ENCODE measurements at places on chromosomes 7 and 10.
A peak's percentile ranks its signal among the peaks of the same experiment; 100 is the strongest.

GRCh38 chr7:37508118-37508517 is 59.5 kb upstream of the ELMO1 start:
- DNase-seq, result no peak

- DNase-seq, result no peak
These were observed 42.4 kb upstream of the FGL2 start for GRCh38 chr7:77242068-77242467.

- DNase-seq, result no peak
These were observed 175.3 kb upstream of the SEMA3E start for GRCh38 chr7:83824214-83824613.

DNA sequence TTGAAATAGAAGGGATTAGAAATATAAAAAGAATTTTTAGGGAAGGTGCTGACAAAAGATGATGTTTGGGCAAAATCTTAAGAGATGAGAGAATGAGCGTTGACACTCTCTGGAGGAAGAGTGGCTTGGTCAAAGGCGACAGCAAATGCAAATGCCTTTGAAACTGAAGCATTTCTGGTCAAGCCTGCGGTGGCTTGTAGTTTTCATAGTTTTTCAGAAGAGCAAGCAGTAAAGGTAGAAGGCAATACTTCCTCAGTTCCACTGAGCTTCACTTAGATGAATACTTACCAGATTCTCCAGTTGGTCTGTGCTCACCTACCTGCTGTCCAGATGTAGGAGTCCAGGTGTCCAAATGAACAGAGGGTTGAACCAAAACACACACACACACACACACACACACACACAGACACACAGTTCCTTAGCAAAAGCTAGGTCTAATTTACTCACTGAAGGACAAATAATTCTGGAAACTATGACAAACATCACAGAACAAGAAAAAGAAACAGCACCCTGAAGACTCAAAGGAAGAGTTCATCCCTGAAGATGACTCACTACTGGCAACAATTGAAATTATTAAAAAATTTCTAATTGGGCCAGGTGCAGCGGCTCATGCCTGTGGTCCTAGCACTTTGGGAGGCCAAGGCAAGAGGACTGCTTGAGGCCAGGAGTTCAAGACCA is 12.1 kb upstream of the STK17A start:
- no peak for DNase-seq

DNA sequence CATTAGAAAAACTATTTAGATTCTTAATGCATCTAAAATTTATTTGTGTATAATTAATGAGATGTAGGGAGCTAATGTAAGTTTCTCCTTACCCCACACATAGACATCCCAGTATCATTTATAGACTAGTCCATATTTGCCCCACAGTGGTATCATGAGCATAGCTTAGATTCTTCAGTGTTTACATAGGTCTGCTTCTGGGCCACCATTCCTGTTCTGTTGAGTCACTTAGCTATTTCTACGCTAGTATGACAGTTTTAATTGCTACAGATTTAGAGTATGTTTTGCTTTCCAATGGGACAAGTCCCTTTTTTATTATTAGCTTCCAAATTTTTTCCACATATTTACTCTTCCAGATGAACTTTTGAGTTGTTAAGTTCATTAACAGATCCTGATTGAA is 69.4 kb downstream of the MCMBP start:
- no peak for DNase-seq

DNA sequence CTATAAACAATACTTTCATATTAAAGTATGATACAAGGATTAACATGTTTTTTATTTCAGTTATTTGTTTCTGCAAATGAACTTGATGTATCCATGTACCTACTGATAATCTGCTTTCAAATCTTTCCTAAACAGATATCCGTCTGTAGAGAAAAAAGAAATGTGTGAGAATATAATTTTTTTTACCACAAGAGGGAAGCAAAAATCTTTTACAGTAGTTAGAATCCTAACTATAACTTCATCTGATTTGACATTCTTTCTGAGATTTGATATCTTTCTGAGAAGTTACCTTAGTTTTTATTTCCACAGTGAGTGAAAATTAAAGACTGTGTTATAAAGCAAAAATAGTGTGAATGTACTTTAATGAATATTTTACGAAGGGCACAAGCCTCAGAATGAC is 203.9 kb upstream of the PCLO start:
- no peak for DNase-seq

- DNase-seq, result no peak
These were observed 37.5 kb downstream of the TAS2R41 start for GRCh38 chr7:143514995-143515735.

GRCh38 chr7:111470998-111471397 is 91.3 kb downstream of the IMMP2L start:
- no peak for DNase-seq

- DNase-seq, result no peak
These were observed 209.1 kb downstream of the BICC1 start for GRCh38 chr10:58721601-58722281.

DNA sequence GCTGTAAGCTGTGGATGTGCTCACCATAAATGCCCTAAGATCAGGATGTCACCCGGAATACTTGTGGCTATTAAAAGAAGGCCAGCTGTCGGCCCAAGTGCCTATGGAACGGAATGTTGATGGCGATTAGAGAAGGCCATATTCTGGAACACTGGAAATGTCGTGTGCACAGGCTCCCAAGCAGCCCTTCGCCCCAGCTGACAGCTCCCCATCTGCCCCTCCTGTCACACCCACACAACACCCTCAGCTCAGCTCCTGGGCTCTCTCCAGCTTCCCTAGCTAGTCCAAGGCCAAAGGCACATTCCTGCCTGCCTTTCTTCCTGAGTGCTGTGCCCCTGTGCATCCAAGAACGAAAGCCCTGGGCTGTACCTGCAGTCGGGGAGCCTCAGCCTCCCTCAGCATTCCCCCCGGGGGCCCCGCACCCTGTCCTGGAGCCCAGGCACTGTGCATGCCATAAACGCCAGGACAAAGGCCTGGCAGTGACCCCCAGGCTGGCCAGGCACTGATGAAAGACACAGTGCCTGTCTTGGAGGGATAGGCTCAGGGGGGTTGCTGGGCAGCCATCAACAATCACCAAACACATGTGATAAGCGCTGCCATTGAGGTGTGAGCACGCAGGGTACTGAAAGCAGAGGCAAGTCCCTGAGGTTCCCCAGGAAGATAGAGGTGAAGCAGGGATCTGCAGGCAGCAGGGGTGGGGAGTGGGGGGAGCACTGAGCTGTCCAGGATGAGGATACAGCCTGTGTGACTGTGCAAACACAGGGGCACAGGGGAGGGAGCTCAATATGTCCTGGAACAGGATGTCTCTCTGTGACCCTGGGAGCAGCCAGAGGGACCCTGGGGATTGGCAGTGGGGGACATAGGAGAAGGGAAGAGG is 3.7 kb upstream of the LDB3 start:
- no peak for DNase-seq

- no peak for DNase-seq
These were observed 66.1 kb downstream of the AGK start for GRCh38 chr7:141617280-141617679.

- DNase-seq, result no peak
These were observed 48.2 kb downstream of the GSDME start for GRCh38 chr7:24709051-24709450.

DNA sequence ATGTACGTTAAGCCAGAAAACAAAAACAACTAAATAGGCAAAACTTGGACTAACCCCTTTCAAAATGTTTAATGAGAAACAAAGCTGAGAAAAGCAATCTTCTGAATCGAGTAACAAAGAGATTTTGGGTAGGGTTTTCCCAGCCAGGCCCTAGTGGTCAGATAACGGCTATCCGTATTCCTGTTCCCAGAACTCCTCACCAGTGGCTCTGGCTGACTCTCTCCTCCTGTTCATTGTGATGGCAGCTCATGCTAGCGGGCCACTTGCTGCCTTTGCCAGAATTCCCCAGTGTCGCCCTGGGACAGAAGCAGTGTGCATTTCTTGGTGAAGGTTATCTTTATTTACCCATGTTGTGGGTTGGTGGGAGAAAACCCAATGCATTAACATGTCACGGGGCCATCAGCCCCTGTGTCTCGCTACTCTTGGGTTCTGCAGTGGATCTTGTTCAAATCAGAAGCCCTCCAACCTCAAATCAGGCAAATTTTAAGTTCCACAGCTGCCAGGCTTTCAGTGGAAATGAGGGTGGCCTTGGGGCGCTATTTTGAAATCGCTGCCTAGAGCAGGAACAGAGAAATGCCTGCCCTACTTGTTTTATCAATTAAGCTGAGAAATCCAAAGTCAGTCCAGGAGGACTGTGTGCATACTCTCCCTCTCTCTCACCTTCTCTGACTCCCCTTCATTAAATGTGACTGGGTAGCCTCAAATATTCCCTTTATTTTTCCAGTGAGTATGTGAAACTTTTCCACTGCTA is 164.5 kb upstream of the NPVF start:
- peak; percentile 10 for DNase-seq

GRCh38 chr7:1355568-1356340 is 103.5 kb downstream of the MICALL2 start:
- DNase-seq, result peak; percentile 8

DNA sequence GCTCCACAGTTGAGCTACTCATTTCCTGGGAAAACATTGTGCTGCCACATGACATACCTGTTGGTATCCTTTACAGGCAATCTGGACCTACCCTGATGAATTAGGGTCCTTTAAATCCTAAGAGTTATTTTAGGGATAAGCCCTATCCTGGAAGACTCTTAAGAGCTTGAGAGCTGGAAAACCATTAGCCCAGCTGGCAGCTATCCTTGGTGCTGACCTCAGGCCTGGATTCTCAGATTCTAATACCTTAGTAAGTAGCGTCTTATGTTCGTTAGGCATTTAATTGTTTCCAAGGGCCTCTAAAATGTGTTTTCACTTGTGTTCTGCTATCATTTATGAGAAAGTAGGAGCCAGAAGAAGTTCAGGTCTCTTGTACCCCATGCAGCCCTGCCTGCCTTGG is 93.0 kb upstream of the SORCS3 start:
- no peak for DNase-seq

- DNase-seq, result no peak
These were observed 502 bp downstream of the PRKRIP1 start for GRCh38 chr7:102396710-102397019.

- DNase-seq, result no peak
These were observed 3.8 kb upstream of the CAV2 start for GRCh38 chr7:116495736-116496135.

- no peak for DNase-seq
These were observed 865.2 kb upstream of the GHITM start for GRCh38 chr10:83274088-83274487.

DNA sequence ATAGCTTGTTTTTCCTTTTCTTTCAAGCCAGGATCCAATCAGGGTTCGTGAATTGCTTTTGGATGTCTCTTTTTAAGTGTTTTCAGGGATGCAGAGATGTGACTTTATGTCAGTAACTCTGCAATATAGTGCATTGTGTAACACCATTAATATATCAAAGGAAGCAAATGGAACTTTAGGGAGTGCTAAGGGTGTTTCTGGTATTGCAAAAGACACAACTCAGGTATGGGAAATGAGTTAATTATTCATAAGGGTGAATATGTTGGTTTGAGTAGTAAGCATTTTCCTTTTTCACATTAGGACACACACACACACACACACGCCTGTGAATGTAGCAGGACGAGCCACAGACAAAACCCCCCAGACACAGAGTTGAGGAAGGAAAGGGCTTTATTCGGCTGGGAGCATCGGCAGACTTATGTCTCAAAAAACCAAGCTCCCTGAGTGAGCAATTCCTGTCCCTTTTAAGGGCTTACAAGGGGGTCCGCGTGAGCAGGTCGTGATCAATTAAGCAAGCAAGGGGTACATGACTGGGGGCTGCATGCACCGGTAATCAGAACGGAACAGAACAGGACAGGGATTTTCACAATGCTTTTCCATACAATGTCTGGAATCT is 31.8 kb upstream of the GSDME start:
- DNase-seq, result no peak

- DNase-seq, result peak; percentile 4
These were observed 147.0 kb upstream of the FAM20C start for GRCh38 chr7:45106-46090.

- no peak for DNase-seq
These were observed 22.5 kb upstream of the TRIL start for GRCh38 chr7:28980451-28981160.

DNA sequence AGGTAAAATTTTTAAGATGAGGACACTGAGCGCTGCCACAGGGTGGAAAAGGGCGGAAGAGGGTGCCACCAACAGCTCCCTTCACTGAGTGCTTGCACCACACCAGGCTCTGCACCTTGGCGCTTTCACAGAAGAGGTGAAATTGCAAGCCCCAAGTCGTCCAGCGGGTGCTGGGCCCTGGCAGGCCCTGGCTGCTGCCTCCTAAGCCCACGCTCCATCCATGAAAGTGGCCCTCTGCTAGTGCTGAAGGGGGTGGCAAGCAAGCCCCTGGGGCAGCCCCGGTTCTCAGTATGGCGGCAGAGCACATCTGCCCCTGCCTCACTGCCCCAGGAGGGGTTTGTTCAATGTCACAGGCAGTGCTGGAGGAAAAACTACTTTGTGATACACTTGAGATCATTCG is 95.1 kb downstream of the SLIT1 start:
- DNase-seq, result no peak

DNA sequence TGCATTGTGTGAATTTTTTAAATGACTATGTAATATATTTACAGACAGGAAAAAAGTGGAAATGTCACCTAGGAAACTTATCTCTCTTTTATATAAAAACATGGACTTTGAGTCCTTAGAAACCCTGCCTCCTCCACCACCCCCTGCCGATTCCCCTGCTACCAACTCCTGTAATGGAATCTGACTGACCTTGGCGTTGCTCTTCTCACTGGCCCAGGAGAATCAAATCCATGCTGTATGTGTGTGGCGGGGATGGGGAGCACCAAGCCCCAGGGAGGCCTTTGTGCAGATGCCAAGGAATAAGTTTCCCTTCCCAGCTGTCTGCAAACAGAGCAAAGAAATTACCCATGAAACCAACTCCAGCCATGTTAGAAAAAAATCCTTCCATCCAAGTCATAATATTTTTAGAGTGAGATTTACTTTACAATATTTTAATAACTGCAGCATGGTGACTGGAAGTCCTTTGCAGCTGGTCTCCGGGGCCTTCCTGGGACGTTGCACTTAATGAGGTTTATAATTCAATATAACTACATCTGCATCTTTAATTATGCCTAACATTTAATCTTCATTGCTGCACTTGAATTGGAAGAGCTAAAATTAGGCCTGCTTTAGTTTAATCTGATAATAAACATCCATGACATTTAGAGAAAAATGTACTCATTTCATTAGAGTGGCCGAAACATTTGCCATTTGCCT is 111.4 kb upstream of the CACUL1 start:
- peak; percentile 37 for DNase-seq

GRCh38 chr7:22681852-22682657 is 44.9 kb upstream of the IL6 start:
- DNase-seq, result no peak

DNA sequence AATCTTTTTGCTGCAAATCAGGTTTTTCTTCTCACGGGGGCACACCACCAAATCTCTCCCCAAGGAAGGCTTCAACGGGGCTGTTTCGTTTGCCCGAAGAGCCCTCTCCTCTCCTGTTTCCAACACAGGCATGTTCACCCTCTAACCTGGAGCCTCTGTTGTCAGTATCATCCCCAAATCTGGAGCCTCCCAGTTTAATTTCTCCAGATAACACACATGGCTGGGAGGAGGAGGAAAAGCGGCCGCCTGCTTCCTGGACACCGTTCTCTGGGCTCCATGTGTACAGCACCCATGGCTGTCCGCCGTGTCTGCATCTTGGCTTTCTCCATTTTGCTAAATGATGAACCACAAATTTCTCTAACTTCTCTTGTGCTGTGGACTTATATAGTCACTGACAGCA is 214.5 kb downstream of the DIP2C start:
- no peak for DNase-seq

Measured in body of pancreas (tissue), 4 donors.